ENCODE measurements at places on chromosomes 16 and 17.

DNA sequence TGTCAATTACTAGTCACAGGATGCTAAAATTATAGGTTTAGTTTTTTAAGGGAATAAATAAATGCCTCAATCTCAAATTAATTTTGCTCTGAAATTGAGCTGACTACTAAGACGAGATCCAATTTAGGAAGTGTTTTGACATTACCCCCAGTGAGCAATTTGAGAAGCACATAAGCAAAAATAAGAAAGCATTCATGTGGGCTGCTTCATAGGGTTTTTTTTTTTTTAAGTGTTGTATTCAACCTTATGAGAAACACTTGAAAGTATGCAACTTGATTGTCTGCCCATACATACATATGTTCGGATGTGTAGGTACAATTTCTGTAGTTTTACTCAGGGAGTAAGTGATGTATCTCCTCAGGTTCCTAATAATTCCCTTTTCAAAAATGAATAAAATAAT lies 77.6 kb downstream of the PRKCA start:
- DNase-seq: no peak

- DNase-seq: no peak
These were observed 45.6 kb downstream of the RMI2 start for GRCh38 chr16:11390573-11391495.

DNA sequence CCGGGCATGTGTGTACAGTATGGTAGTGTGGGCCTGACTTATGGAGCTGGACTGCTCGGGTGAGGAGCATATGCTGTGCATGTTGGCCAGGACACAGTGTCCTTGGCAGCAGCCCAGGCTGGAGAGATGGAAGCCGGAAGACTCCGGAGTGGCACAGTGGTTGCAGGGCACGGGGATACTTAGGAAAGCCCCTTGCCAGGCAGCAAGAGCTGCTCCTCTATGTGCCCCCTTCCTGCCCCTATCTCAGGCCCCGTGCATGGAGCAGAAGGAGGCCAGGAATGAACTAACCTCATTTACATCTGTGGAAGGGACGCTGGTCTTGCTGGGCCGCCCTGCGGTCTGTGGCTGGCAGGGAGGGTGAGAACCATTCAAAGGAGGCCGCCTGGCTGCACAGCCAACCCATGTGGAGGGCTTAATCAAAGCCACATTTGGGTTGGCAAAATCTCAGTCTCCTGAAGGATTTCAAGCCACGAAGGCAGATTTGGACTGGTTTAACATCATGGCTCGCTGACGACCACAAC lies 32.2 kb upstream of the RCVRN start:
- no peak for DNase-seq

- no peak for DNase-seq
These were observed at the start of gene CYBA for GRCh38 chr16:88650749-88651275. TSS of gene CYBA (minus strand) at chr16:88651053. CDS start at chr16:88651013, 40 bp downstream.

GRCh38 chr16:47142486-47142820 lies 1.3 kb downstream of the NETO2 start:
- DNase-seq: peak; percentile 10

DNA sequence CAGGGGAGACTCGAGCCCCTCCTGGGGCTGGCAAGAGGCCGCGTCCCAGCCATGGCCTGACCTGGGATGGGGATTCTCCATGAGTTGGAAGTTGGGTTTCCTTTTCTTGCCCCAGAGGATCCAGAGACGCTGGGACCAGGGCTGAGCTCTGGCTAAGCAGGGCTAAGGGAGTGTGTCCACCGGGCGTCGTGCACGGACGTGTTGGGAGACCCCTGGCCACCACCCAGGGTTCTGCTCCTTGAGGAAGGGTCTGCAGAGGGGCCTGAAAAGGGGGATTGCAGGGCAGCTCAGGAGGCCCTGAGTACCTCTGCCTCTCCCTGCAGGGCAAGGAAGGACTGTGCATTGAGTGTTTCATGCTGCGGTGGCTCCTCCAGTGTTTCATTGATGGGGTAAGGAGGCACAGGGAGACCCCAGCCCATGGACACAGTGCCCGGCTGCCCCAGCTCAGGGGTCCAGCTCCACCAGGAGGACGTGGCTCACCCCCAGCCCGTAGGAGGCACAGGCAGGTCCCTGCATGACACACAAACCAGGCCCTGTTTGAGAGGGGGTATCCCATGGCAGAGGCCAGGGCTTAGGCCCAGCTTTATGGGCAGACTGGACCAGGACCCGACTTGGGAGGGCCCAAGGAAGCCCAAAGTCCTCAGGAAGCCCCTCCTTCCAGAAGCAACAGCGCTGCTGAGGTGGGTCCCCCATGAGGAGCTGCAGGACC lies 47.5 kb downstream of the USP22 start:
- no peak for DNase-seq

GRCh38 chr16:28218109-28218508 lies 6.3 kb upstream of the XPO6 start:
- no peak for DNase-seq

- no peak for DNase-seq
These were observed 31.9 kb upstream of the CBX4 start for GRCh38 chr17:79871131-79871530.

DNA sequence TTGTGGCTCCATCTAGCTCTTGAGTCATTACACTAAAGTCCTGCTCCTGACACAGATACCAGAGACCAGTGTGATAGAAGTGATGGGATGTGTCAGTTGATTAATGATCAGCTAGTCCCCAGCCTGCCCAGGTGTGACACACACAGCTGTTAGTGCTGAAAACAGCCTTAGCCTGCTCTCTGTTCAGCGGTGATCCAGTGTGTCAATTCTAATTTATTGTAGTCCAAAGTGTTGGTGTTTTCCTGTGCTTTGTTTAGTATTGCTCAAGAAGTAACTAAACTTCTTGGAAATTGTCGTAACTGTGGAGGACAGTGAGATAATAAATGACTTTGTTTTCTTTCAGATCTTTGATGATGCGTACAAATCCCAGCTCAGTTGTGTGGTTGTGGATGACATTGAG lies 92.3 kb downstream of the WNT3 start:
- DNase-seq: no peak

DNA sequence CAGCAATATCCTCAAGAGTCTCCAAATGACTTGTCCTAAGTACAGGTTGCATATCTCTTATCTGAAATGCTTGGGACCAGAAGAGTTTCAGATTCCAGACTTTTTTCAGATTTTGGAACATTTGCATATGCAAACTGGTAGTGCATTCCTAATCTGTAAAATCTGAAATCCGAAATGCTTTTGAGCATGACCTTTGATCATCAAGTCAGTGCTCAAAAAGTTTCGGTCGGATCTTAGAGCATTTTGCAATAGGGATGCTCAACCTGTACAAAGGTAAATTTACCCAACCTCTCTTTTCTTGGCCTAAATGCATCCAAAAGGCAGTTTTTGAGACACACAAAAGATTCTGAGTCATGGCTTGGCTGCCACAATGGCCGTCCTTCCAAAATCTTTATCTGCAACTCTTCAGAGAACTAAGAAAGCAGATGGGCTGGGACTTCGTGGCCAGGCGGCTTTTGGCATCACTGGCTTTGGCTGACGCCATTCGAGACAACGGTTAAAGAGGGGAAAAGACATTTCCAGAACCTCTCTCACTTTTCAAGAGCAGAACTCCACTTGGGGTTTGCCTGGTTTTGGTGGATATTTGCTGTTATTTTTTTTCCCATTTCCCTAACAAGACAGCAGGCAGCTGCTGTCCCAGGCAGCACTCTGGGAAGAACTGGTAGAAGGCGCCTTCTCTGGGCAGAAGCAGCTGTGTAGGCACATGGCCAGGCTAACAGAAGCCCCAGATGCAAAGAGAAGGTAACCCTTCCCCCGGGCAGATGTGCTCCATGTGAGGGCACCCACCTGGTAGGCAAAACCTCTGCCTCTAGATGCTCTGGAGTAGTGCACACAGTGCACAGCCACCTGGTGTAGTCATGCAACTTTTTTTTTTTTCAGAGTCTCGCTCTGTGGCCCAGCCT lies 8.9 kb downstream of the CPPED1 start:
- DNase-seq: no peak

- DNase-seq: no peak
These were observed 26.5 kb downstream of the GNPTG start for GRCh38 chr16:1378087-1378803.

GRCh38 chr16:57123216-57123973 lies 31.0 kb downstream of the CPNE2 start:
- no peak for DNase-seq

DNA sequence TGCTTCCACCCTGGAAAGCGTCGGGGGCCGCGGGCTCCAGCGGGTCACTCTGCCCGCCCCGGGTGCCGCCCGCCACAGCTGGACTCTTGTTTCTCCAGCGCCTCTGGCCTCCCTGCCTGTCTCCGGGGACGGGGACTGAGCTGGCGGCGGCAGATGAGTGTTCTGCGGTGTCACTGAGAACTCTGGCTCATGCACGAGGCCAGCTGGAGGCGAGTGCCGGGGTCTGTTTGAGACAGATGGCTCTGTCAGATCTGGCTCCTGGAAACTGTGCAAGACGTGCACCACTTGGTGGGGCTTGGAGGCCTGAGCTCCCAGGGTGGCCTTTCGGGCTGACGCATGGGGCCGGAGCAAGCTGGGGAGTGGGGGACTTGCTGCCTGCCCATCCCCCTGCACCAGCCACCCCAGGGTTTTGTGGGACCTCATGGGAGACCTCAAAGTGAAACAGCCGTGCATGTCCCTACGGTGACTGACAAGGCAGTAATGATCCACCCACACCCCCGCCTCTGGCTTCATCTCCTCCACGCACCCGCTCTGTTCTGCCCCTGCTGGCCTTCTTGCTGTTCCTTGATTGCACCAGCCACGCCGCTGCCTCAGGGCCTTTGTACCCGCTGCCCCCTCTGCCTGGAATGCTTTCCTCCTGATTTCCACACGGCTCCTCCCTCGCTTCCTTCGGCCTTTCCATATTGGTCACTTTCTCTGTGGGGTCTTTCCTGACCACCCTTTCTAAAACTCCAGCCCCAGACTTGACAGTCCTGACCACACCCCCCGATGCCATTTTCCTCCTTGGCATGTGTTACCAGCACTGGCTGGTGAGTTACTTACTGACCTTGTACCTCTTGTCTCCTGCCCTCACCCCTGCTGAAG lies 174.9 kb upstream of the CIBAR2 start:
- DNase-seq: no peak
